Activated CD4-positive, alpha-beta T cell treated with anti-CD3 and anti-CD28 coated beads for 1 hour (primary cell): ENCODE measurements at places on chromosomes 3 and 15.

DNA sequence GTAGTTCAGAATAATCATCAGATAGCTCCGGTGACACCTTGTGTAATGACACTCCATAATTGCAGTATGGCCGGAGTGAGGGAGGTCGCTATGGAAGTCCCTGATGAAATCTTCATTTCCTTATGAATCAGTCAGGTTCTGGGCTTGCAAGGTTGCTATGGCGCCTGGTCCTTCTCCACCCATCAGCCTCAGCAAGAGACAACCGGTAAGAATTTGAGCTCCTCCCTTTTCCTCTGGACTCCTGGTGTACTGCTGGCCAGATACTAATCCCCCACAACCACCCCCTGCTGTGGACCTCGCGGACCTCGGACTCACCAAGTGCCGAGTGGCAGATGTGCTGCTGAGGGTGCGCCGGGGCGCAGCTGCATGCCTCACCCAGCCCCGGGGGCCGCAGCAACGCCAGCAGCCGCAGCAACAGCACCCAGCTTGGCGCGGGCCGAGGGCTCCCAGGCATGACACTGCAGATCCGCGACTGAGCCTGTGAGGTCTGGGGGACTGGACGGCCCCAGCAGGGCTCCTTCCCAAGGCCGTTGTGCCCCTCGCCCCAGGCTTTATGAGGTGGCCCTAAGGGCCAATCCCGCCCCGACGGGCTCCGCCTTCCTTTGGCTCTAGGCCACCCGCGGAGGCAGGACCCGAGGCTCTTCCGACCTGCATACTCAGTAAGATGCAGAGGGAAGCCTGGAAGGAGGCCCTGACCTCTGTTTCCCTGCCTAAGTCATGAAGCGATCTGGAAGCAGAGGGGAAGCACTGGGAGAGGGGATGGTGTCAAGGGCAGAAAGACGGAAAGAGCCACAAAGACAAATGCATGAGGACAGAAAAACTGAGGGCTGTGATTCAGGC lies at the start of gene TIMP4:
TIMP4 (minus strand) TSS at position 526 of the 840 bp plus-strand sequence; CDS start at position 454, 72 bp downstream.
- no peak for DNase-seq

GRCh38 chr15:22253676-22254408 lies 173.5 kb downstream of the OR4M2 start:
- no peak for DNase-seq

- DNase-seq, result no peak
Observed at GRCh38 chr15:67201136-67201535, 53.3 kb downstream of the AAGAB start.

GRCh38 chr15:31525185-31525695 lies 198.6 kb downstream of the KLF13 start:
- DNase-seq, result no peak

- DNase-seq, result no peak
Observed at GRCh38 chr3:43348852-43349574, 62.7 kb downstream of the SNRK start.
